ENCODE measurements at places on chromosomes 4 and X. TPM values are rescaled to one million over a fixed set of nuclear protein-coding genes. Genes with fewer than 3 reads are reported as not detected.

The CSAG1 gene
- total RNA-seq, result not detected

The CSAG3 gene
- total RNA-seq, result not detected

- H3K27ac ChIP-seq, result no peak overlapping the region
- H3K36me3 ChIP-seq, result no peaks in the 10 kb centered on the region
Observed at GRCh38 chrX:78237127-78237526, 90.3 kb downstream of the CYSLTR1 start.

The RPA4 gene
- total RNA-seq, result 12.6 TPM

DNA sequence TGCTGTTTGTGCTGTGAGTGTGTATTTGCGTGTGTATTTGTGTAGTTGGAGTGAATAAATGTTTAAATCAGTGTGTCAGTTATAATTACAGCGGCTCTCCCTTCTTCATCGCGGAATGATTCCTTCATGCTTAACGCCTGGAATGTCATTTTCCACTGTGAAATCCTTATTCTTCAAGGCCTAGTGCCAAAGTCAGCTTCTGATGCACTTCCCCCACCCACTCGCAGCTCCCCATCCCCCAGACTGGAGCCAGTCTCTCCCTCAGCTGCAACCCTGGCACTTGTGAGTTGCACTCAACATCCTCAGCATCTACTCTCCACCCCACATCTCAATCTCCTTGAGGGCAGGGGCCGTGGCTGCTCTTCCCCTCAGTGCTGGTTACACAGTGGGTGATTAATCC, 583.0 kb downstream of the BCOR start:
- no peaks in the 10 kb centered on the region for H3K27me3 ChIP-seq
- no peaks in the 10 kb centered on the region for H3K36me3 ChIP-seq
- no peak overlapping the region for H3K4me3 ChIP-seq
- no peak overlapping the region for H3K27ac ChIP-seq
- no peak for DNase-seq
- H3K4me1 ChIP-seq, result no peaks in the 10 kb centered on the region

GRCh38 chrX:151704041-151704663, 8.9 kb downstream of the PRRG3 start:
- no peak for DNase-seq
- H3K36me3 ChIP-seq, result no peaks in the 10 kb centered on the region
- H3K4me3 ChIP-seq, result no peak overlapping the region
- H3K27ac ChIP-seq, result no peak overlapping the region

DNA sequence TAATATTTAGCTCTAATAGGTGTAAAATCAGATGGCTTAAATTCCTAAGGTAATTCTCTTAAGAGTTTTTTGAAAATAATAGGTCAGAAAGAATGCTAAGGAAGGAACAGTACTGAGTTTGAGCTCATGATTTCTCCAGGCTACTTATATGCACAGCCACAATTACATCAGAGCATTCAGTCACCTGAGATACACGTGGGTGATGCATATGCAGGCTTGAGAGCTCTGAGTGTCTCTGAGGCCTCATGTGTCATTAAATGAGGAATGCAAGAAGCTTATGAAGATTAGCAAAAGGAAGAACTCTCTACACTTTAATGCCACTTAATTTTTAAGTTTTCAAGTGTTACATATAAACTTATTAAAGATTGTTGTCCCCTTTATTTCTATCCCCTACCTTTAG, 124.0 kb upstream of the STIM2 start:
- no peak for DNase-seq
- H3K27ac ChIP-seq, result no peak overlapping the region
- no peak overlapping the region for H3K4me3 ChIP-seq
- H3K36me3 ChIP-seq, result no peaks in the 10 kb centered on the region
- H3K4me1 ChIP-seq, result no peaks in the 10 kb centered on the region
- no peaks in the 10 kb centered on the region for H3K27me3 ChIP-seq

GRCh38 chr4:153780876-153781275, 8.0 kb downstream of the SFRP2 start:
- no peaks in the 10 kb centered on the region for H3K36me3 ChIP-seq
- no peak overlapping the region for H3K4me3 ChIP-seq

- no peaks in the 10 kb centered on the region for H3K27me3 ChIP-seq
- DNase-seq, result no peak
- no peaks in the 10 kb centered on the region for H3K36me3 ChIP-seq
Observed at GRCh38 chrX:69291116-69291515, 125.9 kb upstream of the PJA1 start.

GRCh38 chr4:825063-825970, 612 bp downstream of the CPLX1 start:
- no peak overlapping the region for H3K4me3 ChIP-seq
- no peak overlapping the region for H3K27ac ChIP-seq
- peaks cover 6% of the 10 kb centered on the region for H3K4me1 ChIP-seq
- no peaks in the 10 kb centered on the region for H3K27me3 ChIP-seq

DNA sequence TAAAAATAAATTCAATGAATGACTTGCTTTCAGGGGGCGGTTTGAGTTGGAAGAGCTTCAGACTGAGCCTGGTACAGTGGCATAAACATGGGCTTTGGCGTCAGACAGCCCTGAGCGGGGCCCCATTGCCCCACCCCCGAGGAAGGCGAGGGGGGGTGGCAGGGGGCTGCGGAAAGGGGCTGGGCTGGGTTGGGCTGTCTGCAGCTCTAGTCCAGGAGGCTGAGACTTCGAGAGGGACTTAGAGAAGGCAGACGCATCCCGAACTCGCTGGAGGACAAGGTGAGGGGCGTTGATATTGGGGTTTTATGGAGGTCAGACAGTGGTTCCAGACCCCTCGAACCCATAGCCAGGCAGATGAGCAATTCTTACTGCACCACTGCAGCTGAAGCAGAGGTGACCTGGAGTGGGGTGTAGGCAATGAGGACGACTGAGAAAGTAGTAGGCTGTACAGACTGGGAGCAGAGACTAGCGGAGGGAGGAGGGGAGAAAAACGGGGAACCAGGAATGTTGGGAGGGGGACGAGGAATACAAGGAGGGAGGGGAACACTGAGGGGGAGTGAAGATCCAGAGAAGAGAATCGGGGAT, at the start of gene MAGED2:
MAGED2 (plus strand) TSS at position 222 of the 585 bp plus-strand sequence. CDS start 1,587 bp downstream, outside the sequence.
- H3K4me1 ChIP-seq, result no peaks in the 10 kb centered on the region
- no peaks in the 10 kb centered on the region for H3K27me3 ChIP-seq
- H3K27ac ChIP-seq, result peak within 1 kb of the TSS; percentile 97

DNA sequence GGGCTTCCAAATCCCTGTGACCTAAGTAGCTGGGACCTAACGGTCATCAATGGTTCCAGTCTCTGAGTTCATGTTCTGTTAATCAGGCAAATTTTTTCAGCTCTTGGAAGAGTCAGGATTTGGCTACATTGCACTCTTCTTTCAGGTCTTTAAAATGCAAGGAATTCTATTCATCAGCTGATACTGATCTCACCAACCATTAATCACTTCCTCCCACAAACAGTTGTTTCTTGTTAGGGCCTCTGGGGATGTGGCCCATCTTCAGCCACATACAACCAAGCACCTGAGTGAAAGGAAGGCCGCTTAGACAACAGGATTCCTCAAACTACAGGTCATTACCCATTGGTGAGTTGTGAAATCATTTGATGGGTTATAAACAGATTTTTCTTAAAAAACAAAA, 71.7 kb downstream of the FANCB start:
- H3K27ac ChIP-seq, result no peak overlapping the region
- H3K4me3 ChIP-seq, result no peak overlapping the region
- no peaks in the 10 kb centered on the region for H3K36me3 ChIP-seq

GRCh38 chr4:130192787-130193186, 1096.8 kb downstream of the C4orf33 start:
- no peak for DNase-seq
- no peak overlapping the region for H3K4me3 ChIP-seq
- no peaks in the 10 kb centered on the region for H3K27me3 ChIP-seq
- H3K36me3 ChIP-seq, result no peaks in the 10 kb centered on the region
- H3K27ac ChIP-seq, result no peak overlapping the region
- H3K4me1 ChIP-seq, result no peaks in the 10 kb centered on the region

All from tibial nerve (tissue), 4 donors.